ENCODE measurements at places on chromosomes 6 and 20. TPM values are rescaled to one million over a fixed set of nuclear protein-coding genes. Genes with fewer than 3 reads are reported as not detected.

Gene RWDD2A
- total RNA-seq, result 6.4 TPM

Gene FUT9
- total RNA-seq, result not detected

Gene ADTRP
- total RNA-seq, result 0.72 TPM

DNA sequence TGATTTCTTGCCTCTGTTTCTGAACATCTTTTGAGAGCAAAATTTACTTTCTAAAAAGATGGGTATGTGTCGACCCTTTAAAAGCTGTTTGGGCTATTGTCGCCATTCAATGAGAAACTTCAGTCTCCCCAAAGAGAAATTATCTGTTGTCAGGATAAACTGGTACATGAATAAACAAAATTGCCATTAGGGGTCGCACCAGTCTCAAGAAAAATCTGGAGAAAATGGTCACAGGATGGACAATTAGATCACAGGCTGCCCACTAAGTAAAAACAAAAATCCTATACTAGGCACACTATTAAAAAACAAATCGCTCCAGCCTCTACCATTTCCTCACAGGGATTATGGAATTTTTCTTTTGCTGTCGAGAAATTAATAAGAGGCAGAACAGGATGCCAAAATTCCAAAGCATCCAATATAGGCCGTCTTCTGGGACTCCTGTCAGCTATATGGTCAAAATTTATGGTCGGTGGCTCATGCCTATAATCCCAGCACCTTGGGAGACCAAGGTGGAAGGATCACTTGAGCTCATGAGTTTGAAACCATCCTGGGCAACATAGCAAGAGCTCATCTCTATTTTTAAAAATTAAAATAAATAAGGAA is 5.5 kb upstream of the HLA-E start:
- ATAC-seq, result no peak

Gene DPM1
- 37.4 TPM for total RNA-seq

- ATAC-seq, result no peak
These were observed 8.7 kb upstream of the GMEB2 start for GRCh38 chr20:63635431-63636141.

GRCh38 chr20:47237715-47238114 is 118.8 kb downstream of the ZMYND8 start:
- ATAC-seq, result no peak

Measured in gastroesophageal sphincter (tissue), 4 donors.